ENCODE measurements at places on chromosomes 6 and 20. TPM values are rescaled to one million over a fixed set of nuclear protein-coding genes. Genes with fewer than 3 reads are reported as not detected.

GRCh38 chr6:53357576-53358360 is 9.0 kb upstream of the ELOVL5 start:
- DNase-seq, result no peak

GLP1R gene
- total RNA-seq, result not detected

- no peak for DNase-seq
Observed at GRCh38 chr20:56043227-56043626, 37.9 kb upstream of the CBLN4 start.

DNA sequence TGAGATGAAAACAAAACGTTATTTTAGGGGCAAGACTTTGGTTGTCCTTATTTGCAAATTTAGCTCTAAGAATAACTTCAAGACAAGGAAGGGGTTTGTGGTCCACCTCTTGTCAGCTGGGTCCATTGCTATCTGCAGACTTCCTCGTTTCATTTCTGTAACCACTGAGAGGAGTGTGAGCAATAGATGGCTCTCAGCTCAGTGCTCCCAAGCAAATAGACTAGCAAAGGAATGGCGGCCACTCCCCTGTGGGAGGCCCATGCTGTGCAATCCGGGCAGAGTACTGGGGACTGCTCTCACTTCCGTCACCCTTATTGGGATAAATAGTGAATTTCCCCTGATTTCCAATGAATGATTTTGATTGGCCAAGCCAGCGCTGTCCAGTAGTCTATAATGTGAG is 176.6 kb downstream of the ZDHHC14 start:
- no peak for DNase-seq

GRCh38 chr6:125094563-125094962 is 59.0 kb upstream of the TPD52L1 start:
- peak; percentile 74 for DNase-seq

DNA sequence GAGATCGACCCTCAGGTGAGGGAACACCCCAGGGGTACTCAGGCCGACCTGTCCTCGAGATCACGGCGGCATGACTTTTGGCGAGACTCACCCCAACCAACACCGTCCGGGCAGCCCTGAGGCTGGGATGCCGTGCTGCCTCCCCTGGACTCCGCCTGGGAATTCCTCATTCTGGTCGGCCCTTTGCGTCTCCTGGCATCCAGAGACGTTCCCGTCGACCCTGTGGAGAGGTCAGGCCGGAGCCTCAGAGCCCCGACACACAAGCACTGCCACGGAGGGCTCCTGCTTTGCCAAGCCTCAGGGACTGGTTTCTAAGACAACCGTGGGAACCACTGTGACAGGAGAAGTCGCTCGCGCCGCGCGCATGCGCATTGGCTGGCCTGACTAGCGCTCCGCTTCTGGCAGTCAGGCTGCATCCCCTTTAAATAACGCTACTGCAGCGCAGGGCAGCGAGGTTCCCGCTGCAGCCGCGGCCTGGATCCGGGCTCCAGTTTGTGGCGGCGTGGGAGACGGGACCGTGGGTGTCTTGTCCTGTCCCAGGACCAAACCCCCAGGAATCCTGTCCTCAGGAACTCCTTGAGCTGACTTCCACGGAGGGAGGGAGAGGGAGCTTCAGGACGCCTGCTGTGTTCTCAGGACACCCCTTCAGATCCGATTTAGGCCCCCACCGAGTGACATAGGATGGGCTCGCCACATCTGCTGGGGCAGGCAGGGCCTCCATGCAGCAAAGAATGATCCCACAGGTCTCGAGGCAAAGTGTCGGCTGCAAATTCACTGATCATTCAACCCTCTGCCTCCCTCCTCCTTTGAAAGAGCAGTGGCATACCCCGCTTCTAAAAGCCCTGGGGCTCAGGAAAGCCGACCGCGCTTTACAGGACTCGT is 163.2 kb upstream of the ZNF337 start:
- DNase-seq, result no peak

- no peak for DNase-seq
Observed at GRCh38 chr6:121443971-121444541, 8.6 kb downstream of the GJA1 start.

GRCh38 chr6:71454056-71454455 is 165.4 kb downstream of the OGFRL1 start:
- no peak for DNase-seq

Measured in foreskin keratinocyte (primary cell).